ENCODE measurements at places on chromosomes 13 and 19.

DNA sequence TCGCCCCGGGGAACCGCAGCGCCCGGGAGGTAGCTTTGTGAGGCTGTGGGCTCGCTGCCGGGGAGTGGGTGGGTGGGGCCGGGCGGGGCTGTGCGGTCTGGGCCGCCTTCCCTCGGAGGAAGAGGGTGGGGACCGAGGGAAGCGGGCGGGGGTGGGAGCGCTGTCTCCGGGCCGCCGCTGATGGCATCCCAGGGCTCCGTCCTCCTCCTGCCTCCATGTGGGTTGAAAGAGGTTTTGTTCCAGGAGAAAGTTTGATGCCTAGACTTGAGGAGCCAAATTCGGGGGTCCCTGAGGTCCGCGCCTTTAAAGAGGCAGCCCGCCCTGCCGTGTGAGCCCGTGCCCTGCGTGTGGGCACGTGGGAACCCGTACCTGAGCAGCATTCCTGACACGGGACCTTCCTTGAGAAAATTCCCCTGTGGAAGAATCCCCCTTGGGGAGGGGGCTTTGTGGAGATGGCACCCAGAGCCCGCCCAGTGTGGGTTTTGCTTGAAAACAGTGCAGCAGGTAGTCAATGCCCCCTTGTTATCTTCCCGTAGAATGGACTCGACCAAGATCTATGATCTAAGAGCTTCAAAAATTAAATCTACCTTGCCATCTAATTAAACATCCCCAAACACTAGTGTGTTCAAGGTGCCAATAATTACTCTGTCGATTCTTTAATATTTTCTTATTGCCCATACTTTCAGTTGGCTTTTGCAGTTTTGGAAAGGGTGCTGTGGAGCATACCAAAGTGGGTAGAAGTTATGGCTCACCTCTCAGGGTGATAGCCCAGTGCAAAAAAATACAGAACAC, 107.8 kb downstream of the RXFP2 start:
- no peak for DNase-seq

GRCh38 chr19:38524994-38525634, 91.6 kb downstream of the RYR1 start:
- no peak for DNase-seq

- DNase-seq = no peak
Observed at GRCh38 chr13:94419304-94419924, 60.1 kb downstream of the DCT start.

GRCh38 chr19:36773223-36773579, 594 bp upstream of the ZNF850 start:
- no peak for DNase-seq

DNA sequence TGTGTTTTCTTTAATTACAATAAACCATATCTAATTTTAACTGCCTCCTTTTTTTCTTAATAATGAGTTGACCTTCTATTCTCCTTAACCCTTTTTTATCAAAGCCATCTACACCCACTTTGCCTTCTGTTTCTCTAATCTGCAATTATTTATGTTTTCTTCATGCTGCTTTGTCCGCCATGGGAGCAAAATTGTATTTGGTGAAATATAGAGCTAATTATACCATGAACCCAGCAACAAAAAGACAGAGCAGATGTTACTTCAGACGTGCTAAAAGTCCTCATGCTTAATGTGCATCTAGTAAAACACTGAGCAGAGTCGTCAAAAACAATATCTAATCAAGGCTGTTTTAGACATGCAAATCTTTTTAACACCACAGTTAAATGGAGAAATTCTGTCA, 264.7 kb downstream of the DACH1 start:
- DNase-seq = no peak

DNA sequence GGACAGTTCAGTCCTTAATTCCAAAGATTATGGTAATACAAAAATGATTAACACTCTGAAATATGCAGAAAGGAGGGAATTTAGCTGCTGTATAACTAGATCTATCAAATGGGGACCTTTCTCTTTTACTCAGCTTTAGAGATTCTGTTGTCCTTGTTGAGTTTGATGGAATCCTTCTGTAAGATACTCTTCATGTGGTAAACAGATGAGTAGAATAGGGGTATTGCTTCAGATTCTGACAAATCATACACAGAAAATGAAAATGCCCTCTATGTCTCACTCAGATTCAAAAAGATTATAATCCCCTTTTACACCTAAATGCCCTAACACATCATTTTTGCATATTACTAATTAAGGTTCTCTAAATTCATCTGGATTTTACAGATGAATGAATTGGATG, 50.7 kb downstream of the ARHGAP35 start:
- DNase-seq = no peak

GRCh38 chr13:105436943-105437342, 1098.5 kb downstream of the EFNB2 start:
- no peak for DNase-seq

DNA sequence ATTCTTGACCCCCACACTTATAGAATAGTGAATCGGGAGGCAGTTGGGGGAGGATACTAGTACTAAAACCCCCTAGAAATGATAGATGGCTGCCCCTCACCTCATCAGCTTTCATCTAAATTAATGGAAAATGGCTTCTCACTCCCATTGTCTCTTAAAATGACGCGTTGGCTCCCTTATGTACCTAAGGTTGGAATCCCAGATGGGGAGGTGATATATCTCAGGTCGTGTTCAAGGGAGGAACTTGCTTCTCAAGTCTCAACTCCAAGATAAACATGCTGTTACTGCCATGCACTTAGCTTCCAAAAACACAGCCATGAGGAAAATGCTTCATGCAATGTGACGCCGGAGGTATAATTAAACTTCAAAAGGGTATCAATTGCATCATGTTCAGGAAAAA, 18.8 kb upstream of the UBE2L5 start:
- no peak for DNase-seq

- no peak for DNase-seq
Observed at GRCh38 chr19:10227026-10227971, 3.8 kb downstream of the S1PR2 start.

DNA sequence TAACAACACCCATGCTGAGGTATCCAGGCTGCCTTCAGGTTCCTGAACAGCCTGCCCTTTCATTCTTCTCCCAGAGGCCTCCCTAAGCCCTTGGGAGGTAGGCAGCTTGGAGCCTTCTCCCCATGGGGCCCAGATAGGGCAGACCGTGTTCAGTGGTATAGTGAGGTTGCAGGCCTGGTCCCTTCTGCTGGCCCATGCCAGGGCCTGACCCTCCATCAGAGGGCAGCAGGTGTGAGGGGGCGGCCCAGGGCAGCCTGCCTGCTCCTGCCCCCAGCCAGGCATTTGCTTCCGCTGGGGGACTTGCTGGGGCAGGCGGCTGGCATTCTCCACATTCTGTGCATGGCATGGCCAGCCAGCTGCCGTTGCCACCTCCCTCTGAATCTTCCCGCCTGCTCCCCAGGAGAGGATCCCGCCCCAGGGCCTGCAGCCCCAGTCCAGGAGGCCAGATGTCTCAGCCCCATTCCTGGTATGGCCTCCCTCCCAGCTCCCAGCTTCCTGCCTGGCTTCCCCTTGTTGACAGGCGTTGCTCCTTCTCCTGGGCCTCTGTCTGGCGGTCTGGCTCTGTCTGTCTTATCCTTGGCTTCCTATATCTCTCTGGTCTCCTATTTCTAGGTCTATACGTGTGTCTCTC, 8.9 kb downstream of the CIC start:
- DNase-seq = no peak

DNA sequence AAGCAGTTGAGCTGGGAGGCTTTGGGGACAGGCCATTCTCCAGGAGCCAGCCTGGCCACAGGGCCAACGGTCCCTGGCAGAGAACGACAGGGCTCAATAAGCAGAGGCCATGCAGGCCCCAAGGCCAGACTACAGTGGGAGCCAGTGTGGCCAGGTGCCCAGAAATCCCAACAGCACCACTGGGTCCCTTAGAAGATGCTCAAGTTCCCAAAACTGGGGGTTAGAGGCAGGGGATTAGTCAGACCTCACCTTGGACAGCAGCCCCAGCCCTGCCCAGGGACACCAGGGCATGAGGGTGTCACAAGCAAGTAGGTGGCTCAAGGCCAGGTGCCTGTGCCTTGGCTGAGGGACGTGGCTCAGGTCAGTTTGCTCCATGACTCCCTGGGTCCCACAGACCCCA, 12.8 kb downstream of the SCGB2B2 start:
- no peak for DNase-seq

- DNase-seq = no peak
Observed at GRCh38 chr13:78085434-78086225, 167.0 kb upstream of the EDNRB start.

DNA sequence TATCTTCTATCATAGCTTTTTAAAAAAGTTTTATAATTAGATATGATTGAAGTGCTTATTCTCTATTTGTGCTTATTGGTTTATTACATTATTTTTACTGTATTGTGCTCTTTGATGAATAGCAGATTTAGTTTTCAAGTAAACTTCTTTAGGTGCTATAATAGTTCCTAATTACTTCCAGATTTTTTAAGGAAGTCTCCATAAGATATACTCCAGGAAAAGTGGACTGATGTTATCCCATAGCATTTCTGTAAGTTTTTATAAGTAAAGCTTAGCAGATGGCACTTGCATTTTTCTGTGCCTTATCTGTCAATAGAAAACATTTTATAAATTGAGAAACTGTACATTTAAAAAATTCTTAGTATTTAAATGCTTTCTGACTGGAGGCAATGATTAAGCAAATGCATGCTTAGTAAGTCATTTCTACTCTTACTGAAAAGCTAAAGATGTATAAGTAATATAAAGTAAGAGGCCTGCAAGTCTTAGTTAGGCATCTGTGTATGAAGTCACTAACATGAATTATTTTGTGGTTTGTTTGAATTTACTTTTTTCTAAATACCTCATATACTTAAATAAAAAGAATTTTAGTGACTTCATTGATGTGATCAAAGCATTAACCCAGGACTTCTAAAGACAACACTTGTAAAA, 182.8 kb downstream of the MAB21L1 start:
- DNase-seq = no peak

DNA sequence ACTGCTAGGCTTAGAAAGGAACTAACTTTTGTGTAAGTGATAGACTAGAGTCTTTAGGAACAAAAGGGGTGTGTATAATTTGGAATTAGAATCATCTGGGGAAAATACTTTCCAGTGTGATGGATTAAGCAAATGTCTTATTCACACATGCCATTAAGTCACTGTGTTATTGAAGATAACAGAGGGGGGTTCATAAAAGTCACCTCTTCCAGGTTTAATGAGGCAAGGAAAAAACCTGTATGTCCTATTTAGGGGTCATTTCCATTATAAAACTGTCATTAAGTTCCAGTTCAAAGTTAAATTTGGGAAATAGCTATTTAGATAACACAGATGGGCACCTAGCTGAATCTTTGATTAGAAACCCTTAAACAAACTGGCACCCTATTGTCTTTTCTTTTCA, 505.0 kb upstream of the GPC6 start:
- DNase-seq = no peak

GRCh38 chr13:75398072-75398471, 83.9 kb downstream of the TBC1D4 start:
- no peak for DNase-seq

- no peak for DNase-seq
Observed at GRCh38 chr13:87677496-87678371, 6.6 kb downstream of the SLITRK5 start.

- no peak for DNase-seq
Observed at GRCh38 chr13:52162279-52163101, 3.1 kb upstream of the NEK3 start.

GRCh38 chr19:3507371-3508120, 1.4 kb downstream of the FZR1 start:
- DNase-seq = no peak

GRCh38 chr13:105448811-105449210, 1086.7 kb downstream of the EFNB2 start:
- DNase-seq = no peak

DNA sequence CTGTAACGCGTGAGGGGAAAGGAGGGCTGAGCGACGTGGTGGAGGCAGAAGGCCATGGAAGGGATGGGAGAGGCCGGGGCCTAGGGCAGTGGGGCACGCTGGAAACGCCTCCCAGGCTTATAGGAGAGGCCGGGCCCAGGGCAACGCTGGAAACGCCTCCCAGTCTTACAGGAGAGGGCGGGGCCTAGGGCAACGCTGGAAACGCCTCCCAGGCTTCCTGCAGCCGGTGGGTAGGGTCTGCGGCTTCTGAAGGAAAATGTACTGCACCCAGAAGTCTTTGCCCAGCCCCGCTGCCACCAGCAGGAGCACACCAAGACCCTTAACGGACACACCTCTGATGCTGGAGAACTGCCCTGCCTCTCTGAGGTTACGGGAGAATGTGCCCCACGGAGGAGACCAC, 9.1 kb downstream of the CACTIN start:
- no peak for DNase-seq

- DNase-seq = no peak
Observed at GRCh38 chr13:34164582-34164981, 346.6 kb downstream of the RFC3 start.

- peak; percentile 31 for DNase-seq
Observed at GRCh38 chr19:56111601-56112312, 9.3 kb downstream of the ZNF787 start.

DNA sequence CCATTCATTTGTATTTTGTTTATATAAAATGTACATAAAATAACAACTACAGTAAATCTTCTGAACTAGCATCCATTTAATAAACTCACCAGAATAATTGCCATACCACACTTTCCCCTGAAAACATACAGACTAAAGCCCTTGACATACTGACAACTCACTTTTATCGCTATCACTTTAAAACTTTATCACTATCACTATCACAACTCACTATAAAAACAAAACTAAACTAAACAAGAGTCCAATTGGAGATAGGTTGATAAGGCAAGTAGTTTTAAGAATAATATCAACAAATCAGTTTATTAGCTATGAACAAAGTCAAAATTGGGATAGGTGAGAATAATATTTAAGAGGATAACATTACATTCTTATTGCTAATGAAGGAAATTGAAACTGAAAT, 108.9 kb downstream of the SLITRK6 start:
- DNase-seq = no peak

GRCh38 chr13:48144413-48145035, 49.6 kb upstream of the MED4 start:
- no peak for DNase-seq

GRCh38 chr13:108409730-108410129, 140.2 kb downstream of the TNFSF13B start:
- no peak for DNase-seq

DNA sequence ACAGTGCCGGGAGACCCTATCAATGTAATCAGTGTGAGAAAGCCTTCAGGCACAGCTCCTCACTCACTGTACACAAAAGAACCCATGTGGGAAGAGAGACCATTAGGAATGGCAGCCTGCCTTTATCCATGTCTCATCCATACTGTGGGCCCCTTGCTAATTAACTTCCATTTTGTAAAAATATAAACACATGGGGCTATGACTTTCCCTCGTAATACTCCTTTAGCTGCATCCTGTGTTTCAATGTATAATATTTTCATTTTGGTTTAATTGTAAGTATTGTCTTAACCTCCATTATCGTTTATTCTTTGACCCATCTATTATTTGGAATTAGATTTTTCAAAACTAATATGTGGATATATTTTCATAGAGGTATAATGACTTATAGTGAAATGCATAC, 29.3 kb downstream of the ZNF333 start:
- DNase-seq = no peak

Data from stimulated activated CD8-positive, alpha-beta memory T cell treated with anti-CD3 and anti-CD28 coated beads, Interleukin-2, amount 100 ng/mL, for 1 hour (primary cell).